ENCODE measurements at places on chromosomes 6 and 20.

- no peak overlapping the region for H3K27ac ChIP-seq
- no peaks in the 10 kb centered on the region for H3K4me1 ChIP-seq
- DNase-seq: no peak
Measured at GRCh38 chr20:43863821-43864544, 50.7 kb upstream of the TOX2 start.

DNA sequence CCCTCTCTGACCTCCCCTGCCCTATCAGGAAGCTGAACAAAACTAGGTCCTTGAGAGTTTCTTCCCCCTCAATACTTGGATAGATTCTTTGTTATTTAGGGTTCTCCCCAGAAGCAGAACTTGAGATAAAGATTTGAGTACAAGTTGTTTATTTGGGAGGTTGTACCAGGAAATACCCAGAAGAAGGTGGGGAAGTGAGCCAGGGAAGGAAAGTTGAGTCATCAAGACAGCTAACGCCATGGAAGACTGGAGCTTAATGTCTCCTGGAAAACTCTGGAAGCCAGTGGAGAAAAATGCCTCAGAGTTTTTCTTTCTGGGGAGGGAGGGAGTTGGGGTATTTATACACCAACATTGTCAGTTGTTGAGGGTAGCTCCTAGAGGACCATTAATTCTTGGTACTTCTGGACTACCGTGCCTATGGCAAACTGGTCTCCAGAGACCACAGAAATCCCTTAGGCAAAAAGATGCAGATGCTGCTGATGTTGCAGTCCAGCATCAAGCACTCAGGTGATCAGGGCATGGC, 102.6 kb upstream of the ZFP64 start:
- no peaks in the 10 kb centered on the region for H3K27me3 ChIP-seq
- H3K36me3 ChIP-seq: no peaks in the 10 kb centered on the region
- H3K4me1 ChIP-seq: no peaks in the 10 kb centered on the region
- H3K27ac ChIP-seq: no peak overlapping the region
- no peak for DNase-seq

DNA sequence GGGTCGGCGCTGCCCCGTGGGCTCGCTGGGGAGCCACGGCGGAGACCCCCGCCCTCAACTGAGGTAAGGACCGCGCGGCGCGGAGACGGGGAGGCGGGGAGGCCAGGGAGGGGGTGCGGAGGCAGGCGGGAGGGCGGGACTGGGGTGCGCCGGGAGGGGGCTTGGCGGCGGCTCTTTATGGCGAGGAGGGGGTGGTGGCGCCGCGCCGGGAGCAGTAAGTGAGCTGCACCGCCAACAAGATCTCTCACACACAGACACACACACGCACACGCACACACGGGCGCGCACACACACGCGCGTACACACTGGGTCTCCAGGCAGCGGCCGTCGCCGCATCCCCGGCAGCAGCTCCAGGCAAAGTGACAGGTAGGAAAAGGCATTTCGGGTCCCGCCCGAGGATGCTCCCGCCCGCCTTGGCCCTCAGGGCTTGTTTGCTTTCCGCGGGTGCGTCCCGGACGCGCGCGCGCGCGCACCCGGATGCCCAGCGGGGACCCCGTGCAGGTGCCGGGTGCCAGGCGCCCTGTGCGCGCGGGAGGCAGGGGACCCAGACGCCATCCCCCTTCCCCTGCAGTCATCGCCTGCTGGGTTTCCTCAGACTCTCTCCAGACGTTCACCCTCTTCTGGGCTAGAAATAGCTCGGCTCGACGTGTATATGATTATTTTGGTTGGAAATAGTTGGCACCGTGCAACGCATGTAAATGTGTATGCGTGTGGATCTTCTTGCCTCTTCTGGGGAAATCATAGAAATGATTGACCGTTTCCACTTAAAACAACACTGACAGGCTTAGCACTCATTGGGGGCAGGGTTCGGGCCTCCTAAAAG, at the start of gene PLCB4:
TSS of gene PLCB4 (plus strand) at position 247 of the 823 bp plus-strand sequence. CDS start 238,728 bp downstream, outside the sequence.
- no peak within 1 kb of the TSS for H3K27ac ChIP-seq
- no peak within 1 kb of the TSS for H3K4me3 ChIP-seq
- no peaks in the 10 kb centered on the region for H3K36me3 ChIP-seq
- H3K4me1 ChIP-seq: no peaks in the 10 kb centered on the region

GRCh38 chr20:21702553-21703470, 2.7 kb upstream of the PAX1 start:
- peaks cover 26% of the 10 kb centered on the region for H3K27me3 ChIP-seq
- H3K4me1 ChIP-seq: no peaks in the 10 kb centered on the region
- H3K36me3 ChIP-seq: no peaks in the 10 kb centered on the region
- H3K27ac ChIP-seq: no peak overlapping the region
- no peak for DNase-seq

- H3K4me3 ChIP-seq: no peak overlapping the region
- H3K27ac ChIP-seq: no peak overlapping the region
- no peaks in the 10 kb centered on the region for H3K27me3 ChIP-seq
- no peak for DNase-seq
- H3K4me1 ChIP-seq: no peaks in the 10 kb centered on the region
Measured at GRCh38 chr20:58192567-58192966, 35.9 kb downstream of the ANKRD60 start.

DNA sequence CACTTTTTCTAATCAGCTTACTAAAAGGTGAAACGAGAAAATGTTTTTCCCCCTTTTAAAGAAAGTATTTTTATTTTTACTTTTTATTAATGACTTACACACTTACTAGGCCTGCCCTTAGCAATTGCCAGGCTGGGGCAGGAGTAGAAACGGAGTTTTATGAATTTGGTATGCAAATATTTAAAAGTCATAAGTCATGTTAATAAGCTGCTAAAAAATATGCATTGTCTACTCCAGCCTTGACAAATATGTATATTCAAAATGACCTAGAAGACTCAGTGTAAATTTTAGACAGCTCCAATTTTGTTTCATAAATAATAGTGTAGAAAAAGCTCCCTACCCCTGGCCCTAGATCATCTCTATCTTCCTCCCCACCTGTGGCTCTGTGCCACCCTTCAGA, 17.5 kb upstream of the TGM6 start:
- H3K4me1 ChIP-seq: no peaks in the 10 kb centered on the region
- no peak overlapping the region for H3K27ac ChIP-seq
- no peaks in the 10 kb centered on the region for H3K36me3 ChIP-seq

- peaks cover 99% of the 10 kb centered on the region for H3K4me1 ChIP-seq
- H3K27me3 ChIP-seq: no peaks in the 10 kb centered on the region
- H3K4me3 ChIP-seq: no peak overlapping the region
- H3K36me3 ChIP-seq: no peaks in the 10 kb centered on the region
- peak; percentile 49 for DNase-seq
- H3K27ac ChIP-seq: peak overlapping the region; percentile 82
Measured at GRCh38 chr20:44646023-44646640, 5.4 kb downstream of the ADA start.

- H3K27me3 ChIP-seq: no peaks in the 10 kb centered on the region
- H3K4me3 ChIP-seq: no peak overlapping the region
- H3K27ac ChIP-seq: no peak overlapping the region
- DNase-seq: no peak
- H3K36me3 ChIP-seq: no peaks in the 10 kb centered on the region
Measured at GRCh38 chr6:12034837-12035236, 22.7 kb downstream of the HIVEP1 start.

DNA sequence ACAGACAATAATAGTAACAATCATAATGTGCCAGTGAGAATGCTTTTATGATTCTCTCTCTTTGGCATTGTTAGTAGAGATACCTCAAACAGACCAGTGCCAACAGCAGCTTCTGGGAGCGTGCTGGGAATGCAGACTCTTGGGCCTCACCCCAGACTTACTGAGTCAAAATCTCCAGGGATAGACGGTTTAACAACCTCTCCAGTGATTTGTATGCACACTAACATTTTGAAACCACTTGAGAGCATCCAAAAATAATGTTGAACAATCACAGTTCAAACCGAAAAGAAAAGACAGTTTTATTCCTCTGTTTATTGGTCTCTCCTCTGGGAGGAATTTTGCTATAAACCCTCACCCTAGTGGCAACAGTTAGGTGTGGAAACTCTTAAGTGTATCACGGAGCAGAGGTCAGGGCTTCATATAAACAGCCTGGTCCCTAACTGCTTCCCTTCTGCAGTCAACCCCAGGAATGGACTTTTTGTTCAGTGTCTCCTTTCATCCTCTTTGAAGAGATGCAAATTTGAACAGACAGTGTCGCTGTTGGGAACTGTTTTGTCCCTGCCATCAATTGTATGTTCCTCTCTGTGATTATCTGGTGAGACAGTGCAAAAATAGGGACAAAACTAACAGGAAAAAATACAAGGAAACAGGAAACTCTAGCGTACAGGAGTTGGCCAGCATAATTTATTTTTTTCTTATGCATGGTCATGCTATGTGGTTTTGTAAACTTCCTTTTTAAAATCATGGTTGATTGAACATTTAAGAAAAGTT, 162.4 kb upstream of the BTBD3 start:
- no peaks in the 10 kb centered on the region for H3K4me1 ChIP-seq
- no peak overlapping the region for H3K4me3 ChIP-seq
- H3K36me3 ChIP-seq: no peaks in the 10 kb centered on the region
- no peaks in the 10 kb centered on the region for H3K27me3 ChIP-seq
- no peak overlapping the region for H3K27ac ChIP-seq

- no peaks in the 10 kb centered on the region for H3K4me1 ChIP-seq
- H3K36me3 ChIP-seq: no peaks in the 10 kb centered on the region
- H3K27me3 ChIP-seq: no peaks in the 10 kb centered on the region
Measured at GRCh38 chr20:19074356-19074755, 138.1 kb upstream of the SLC24A3 start.

DNA sequence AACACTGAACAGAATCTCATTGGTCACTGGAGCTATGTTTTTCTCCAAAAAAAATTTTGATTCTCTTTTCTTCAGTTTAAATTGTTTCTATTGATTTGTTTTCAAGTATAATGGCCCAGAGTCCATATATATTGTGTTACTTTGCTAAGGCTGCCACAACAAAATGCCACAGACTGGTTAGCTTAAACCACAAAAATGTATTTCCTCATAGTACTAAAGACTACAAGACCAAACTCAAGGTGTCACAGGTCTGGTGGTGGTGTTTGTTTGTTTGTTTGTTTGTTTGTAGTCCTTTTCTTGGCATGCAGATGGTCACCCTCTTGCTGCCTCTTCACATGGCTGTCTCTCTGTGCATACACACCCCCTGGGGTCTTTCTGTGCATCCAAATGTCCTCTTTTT, 34.0 kb downstream of the BMP5 start:
- no peak overlapping the region for H3K27ac ChIP-seq
- H3K27me3 ChIP-seq: no peaks in the 10 kb centered on the region
- H3K36me3 ChIP-seq: no peaks in the 10 kb centered on the region
- H3K4me3 ChIP-seq: no peak overlapping the region
- no peak for DNase-seq

GRCh38 chr6:139181236-139181635, 46.4 kb downstream of the HECA start:
- H3K27ac ChIP-seq: no peak overlapping the region
- no peaks in the 10 kb centered on the region for H3K27me3 ChIP-seq
- H3K36me3 ChIP-seq: peaks cover 39% of the 10 kb centered on the region
- no peak overlapping the region for H3K4me3 ChIP-seq
- DNase-seq: no peak

- no peaks in the 10 kb centered on the region for H3K36me3 ChIP-seq
- H3K4me3 ChIP-seq: no peak overlapping the region
- DNase-seq: no peak
- no peaks in the 10 kb centered on the region for H3K27me3 ChIP-seq
- H3K27ac ChIP-seq: no peak overlapping the region
- no peaks in the 10 kb centered on the region for H3K4me1 ChIP-seq
Measured at GRCh38 chr6:52493669-52494068, 73.5 kb downstream of the EFHC1 start.

- no peak for DNase-seq
- H3K4me1 ChIP-seq: peaks cover 28% of the 10 kb centered on the region
- H3K27ac ChIP-seq: no peak overlapping the region
- no peak overlapping the region for H3K4me3 ChIP-seq
- no peaks in the 10 kb centered on the region for H3K27me3 ChIP-seq
- H3K36me3 ChIP-seq: no peaks in the 10 kb centered on the region
Measured at GRCh38 chr6:144372611-144373594, 87.8 kb downstream of the UTRN start.

DNA sequence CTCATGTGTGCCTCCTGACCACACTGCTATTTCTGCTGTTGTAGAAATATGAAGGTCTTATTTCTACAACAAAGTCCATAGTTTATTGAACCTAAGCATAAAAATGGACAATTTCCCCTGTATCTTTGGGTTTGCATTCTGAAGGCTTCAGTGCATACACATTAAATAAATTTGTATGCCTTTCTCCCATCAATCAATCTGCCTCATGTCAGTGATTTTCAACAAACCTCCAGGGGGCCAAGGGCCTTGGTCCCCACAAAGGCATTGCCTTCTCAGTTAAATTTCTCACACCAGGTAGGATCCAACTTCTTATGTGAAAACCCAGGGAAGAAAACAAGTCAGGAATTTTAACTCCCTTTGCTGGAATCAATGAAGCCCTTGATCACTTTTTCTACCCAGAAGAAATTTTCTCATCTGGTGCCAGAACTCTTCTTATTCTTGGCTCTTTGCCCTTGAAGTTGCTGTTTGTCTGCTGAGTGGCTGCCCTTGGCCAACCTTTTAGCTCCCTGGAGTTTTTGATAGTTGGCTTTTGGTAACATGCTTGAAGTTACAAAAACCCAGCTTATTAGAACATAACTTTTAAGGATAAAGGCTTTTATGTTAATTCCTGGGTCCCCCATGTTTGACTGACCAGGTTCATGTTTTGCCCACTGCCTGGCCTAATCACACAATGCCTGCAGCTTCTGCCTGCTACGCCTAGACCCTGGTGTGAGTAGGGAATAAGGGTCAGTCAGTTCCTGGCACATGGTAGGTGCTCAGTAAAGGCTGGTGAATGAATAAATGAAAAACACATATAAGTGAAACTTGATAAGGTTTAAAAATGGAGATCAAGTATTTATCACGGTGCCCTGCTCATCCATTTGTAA, 37.0 kb downstream of the SHLD1 start:
- no peak overlapping the region for H3K4me3 ChIP-seq
- peaks cover 4% of the 10 kb centered on the region for H3K36me3 ChIP-seq
- H3K27ac ChIP-seq: no peak overlapping the region
- no peaks in the 10 kb centered on the region for H3K27me3 ChIP-seq
- peaks cover 14% of the 10 kb centered on the region for H3K4me1 ChIP-seq

DNA sequence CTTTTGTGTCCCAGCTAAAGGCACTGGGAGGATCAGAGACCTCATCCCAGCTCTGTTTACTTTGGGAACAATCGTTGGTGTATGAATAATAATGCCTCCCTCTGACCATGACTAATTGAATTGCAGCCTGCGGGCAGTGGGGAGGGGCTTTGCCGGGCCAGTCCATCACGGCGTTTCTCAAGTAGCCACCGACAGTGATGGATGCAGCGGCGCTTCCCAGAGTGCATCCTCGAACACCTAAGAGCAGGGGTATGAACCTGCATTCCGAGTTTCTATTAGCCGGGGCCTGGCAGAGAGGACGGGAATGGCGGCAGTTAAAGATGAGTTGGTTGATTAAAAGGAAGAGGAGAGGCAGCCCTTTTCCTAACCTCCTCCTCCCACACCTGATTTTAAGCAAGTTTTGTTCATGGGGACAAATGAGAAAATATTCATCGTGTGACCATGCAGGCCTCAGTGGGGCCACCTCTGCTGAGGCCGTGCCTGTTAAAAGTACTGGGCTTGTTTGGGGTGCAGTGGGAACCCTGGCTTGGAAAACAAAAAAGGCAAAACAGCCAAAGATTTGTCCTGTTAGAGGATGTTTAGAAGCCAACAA, 154.1 kb downstream of the FOXA2 start:
- no peaks in the 10 kb centered on the region for H3K36me3 ChIP-seq
- H3K27ac ChIP-seq: no peak overlapping the region
- no peak for DNase-seq
- H3K4me1 ChIP-seq: no peaks in the 10 kb centered on the region
- H3K27me3 ChIP-seq: no peaks in the 10 kb centered on the region
